ENCODE measurements at places on chromosomes 6 and 20.

- DNase-seq: no peak
These were observed 15.2 kb downstream of the RPP21 start for GRCh38 chr6:30360139-30360538.

DNA sequence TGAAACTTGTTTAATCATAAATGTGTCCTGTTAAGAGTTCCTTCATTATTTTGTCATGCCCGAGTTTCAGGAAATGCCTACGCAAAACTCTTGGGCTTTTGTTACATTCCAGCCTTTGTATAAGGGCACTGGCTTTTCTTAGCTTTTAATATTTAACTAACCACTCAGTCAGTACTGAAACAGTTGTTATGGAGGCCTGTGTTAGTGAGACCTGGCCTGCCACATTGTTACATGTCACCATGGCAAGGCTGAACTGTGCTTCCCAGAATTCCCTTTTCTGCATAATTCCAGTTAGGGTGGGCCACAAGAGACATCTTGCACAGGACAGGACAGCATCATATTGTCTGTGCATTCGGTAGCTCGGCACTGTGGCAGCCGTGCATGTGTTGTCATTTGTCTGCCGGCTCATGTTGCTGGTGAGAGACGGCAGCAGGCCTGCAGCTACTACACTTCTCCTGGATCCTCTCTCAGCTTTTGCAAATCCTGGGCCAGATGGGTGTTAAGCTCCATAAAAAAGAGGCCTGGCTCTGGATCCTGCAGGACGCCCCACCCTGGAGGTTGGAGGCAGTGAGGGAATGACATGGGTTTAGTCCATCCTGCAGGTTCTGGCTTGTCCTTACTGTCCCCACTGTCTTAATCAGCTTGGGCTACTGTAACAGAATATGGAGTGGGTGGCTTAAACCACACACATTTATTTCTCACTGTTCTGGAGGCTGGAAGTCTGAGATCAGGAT is 128.8 kb upstream of the DTNBP1 start:
- peak; percentile 80 for DNase-seq

GRCh38 chr20:53439616-53440015 is 154.0 kb downstream of the ZNF217 start:
- DNase-seq: no peak

GRCh38 chr6:160367798-160368547 is 19.8 kb downstream of the SLC22A3 start:
- no peak for DNase-seq

GRCh38 chr20:15476186-15476585 is 1097.1 kb downstream of the KIF16B start:
- DNase-seq: no peak

GRCh38 chr20:9520086-9520485 is 5.7 kb downstream of the LAMP5 start:
- no peak for DNase-seq

- DNase-seq: peak; percentile 51
These were observed 382.5 kb downstream of the EPHA7 start for GRCh38 chr6:93036835-93037234.

DNA sequence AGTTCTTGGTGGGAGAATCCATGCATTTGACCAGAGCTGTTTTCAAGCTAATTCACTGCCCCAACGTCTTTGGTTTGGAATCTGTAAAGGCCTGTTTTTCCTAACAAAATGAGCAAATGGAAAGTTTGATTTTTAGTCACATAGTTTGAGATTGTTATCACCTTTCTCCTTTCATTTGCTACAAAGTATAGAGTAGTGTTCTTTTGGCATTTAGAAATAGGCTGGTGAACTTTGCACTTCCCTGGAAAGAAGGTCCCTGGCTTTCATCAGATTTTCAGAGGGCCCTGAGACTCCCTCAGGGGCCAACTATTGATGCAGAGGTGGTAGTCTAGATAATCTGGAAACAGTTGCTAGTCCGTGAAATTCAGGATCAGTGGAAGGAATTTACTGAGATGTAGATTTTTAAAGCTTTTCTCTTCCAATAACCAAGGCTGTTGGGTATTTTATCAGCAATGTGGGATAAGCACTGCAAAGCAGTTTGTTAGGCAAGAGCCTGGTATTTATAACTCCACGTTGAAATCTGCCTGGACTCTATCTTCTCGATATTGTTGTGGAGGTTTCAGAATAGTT is 1.7 kb downstream of the ARFGEF2 start:
- no peak for DNase-seq

DNA sequence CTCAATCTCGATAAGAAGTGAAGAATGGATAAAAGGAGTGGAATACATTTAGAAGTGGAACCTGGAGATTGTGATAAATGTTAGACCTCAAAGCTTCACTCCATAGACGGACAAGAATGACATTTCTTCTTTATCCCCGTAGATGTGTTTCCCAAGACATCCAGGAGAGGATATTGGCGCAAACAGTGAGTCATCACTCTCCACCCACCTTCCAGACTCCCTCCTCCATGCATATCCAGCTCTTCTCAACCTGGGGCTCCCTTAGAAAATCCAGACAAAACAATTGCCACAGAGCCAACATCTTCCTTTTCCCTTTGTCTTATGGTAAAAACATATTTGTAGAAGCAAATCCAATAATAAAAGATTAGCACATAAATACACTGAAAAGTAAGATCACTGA is 586.1 kb downstream of the PTPRT start:
- DNase-seq: no peak

DNA sequence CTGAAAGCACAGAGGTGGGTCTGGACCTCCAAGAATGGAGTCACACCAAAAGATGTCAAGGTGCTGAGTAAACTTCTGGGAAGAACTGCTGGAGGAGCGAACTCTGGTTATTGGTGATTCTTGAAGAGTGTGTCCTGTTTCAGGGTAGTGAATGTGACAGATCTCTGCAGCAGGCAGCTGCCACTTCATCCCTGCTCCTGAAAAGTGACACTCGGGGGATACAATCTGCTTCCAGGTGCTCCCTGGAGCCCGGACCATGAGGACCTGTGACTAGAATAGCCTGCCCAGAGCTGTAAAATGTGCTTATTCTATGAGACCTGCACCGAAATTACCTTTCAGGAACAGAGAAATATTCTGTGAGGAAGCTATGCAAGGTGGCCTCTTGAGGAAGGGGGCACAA is 191.1 kb downstream of the FOXC1 start:
- DNase-seq: peak; percentile 14

DNA sequence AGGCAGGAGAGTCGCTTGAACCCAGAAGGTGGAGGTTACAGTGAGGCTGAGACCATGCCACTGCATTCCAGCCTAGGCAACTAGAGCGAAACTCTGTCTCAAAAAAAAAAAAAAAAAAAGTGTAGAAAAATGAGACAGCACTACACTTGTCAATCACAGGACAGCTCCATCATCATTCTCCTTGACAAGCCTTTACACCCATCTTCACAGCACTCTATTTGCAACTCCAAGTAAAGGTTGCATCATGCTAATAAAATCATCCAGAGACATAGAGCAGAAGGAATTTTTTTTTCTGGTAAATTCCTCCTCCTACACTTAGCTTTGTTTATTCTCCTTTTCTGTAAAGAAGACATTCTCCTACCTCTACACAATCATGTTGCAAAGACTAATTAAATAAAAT is 791.0 kb upstream of the HS3ST5 start:
- DNase-seq: no peak

GRCh38 chr20:23228912-23229311 is 121.7 kb upstream of the NXT1 start:
- DNase-seq: no peak

- no peak for DNase-seq
These were observed 44.1 kb upstream of the ATXN1 start for GRCh38 chr6:16805243-16805950.

DNA sequence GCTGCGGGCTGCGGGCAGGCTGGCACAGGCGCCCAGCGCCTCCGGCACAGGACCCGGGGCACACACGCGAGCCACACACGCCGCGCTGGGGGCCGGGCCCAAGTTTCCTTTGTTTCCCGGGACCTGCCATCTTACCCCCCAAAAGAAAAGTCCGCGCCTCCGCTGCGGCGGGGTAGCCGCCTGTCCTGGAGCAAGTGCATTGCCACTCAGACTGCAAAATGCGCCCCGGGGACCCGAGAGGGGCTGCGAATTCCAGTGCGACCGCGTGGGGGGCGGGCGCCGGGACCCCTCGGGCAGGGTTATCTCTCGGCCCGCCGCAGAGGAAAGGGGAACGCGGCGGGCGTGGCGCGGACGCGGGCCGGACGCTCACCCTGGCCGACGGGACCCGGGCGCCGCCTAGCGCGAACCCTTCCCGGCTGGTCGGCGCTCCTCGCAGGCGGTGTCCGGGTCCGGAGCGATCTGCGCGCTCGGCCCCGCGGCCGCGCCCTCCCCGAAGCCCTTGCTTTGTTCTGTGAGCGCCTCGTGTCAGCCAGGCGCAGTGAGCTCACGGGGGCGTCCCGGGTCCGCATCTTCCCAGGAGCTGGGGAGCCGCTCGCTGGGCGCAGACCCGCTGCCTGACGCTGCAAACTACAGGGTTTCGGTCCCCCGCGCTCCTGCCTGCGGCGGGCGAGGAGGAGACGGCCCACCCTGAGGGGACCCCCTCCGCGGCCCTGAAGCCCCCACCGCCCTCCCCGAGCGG is 639 bp upstream of the CD24 start:
- DNase-seq: peak; percentile 54

GRCh38 chr6:56524891-56525703 is 117.6 kb downstream of the DST start:
- DNase-seq: no peak

DNA sequence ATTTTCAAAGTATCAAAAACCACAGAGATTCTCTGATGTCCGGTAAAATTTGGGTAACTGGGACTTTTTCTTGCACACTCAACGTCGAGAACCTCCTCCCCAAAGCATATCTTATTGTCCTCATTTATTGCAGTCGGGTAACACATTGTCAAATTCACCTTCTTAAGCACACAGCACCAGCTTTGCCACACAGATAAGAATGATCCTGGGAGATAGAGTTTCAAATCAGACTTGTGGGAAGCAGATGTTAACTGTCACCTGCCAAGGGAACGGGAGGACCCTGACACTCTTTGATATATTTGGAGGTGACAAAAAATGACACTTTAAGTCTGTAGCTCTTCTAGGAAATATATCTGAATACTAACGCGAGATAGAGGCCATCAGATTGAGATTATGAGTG is 282.1 kb upstream of the BMP2 start:
- no peak for DNase-seq

DNA sequence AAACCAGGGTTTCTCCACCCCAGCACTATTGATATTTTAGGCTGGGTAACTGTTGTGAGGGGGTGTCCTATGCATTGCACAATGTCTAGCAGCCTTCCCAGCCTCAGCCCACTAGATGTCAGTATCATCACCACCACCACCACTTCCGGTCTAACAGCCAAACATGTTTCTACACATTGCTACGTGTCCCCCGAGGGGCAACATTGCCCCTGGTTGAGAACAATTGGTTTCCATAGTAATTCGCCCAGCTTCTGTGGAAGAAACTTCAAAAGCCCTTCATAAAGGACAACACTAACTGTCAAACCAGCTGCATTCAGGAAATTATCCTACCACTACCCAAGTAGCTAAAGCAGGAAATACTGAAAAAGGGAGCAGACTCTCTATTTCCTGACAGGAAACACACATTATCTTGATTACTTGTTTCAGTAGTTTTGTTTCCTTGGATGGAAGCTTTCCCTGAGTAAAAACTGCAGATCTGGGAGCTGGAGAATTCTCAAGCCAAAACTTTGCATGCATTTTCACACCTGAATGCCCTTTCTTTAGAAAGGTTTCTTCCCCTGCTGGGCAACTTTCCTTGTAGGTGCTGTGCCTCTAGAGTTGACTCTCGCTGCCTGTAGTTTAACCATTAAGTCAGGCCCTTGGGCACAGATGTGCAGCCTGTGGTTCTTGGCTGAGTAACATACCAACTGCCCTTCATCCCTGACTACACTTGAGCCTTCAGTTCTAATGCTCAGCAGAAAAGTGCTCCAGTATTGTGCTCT is 23.6 kb downstream of the PKHD1 start:
- peak; percentile 73 for DNase-seq

DNA sequence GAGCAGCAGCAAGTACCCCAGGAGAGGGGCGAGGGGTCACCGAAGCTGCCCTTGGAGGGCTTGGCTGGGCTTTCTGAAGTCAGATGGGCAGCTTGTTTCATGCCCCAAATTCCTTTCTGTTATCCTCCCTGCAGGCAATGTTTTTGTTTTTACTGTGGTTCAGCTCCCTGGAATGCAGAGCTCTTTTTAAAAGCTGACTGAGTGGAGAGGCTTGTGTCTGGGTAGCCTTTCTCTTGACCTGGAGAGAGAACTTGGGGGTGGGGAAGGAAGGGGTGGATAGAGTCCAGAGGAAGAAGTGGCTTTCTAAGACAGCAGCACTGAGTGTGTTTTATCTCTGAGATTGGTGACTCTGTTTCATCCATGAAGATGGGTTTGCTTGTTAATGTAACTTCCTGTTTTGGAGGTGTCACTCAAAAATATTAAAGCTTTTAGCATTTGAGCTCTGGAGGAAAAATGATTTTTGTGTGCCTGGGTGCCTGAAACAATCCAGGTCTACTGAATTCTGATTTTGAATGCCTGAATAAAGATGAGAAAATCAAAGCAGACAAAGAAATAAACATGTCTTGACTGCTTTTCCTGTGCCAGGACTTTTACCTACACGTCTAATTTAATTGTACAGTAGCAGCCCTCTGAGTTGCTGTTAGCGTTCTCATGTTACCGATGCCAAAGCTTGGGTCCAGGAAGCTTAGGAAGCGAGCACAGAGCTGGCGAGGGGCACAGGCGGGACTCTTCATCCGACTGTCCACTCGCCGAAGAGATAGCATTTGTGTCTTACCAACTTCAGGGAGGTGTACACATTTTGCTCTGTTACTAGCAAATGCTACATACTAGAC is 78.2 kb upstream of the EEF1E1 start:
- peak; percentile 48 for DNase-seq

GRCh38 chr6:116763048-116763447 is 2.5 kb downstream of the FAM162B start:
- DNase-seq: no peak

- DNase-seq: no peak
These were observed 54.0 kb upstream of the REV3L start for GRCh38 chr6:111536910-111537527.

DNA sequence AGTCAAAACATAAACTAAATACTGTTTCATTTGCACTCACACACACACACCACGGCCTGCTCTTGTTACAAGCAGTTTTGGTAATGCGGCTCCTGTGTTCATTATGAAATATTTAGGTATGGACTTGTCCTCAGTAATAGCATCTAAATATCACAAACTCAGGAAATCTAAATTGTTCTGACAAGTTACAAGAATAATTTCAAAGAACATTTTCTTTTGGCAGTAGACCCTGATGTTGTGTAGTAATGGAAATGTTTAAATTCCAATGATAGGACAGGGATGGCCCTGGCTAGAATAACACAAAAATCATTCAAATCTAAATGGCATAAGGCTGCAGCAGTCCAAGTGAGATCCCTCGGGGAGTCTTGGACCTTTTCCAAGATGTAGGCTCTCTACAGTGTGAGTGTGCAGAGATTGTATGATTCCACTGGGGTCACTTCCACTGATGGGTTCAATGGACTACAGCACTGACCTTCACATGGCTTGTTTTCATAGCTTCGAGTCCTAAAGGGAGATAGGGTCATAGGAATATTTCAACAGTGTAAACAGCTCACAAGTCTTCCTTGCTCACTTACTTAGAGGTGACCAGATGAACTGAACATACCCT is 210.6 kb upstream of the PLCB4 start:
- no peak for DNase-seq

- DNase-seq: no peak
These were observed 5.4 kb upstream of the ZNFX1 start for GRCh38 chr20:49283176-49283702.
